ENCODE measurements at places on chromosomes 3 and 15.

GRCh38 chr3:113275929-113276750 is 64.8 kb downstream of the BOC start:
- peak; percentile 70 for DNase-seq

- no peak for DNase-seq
Observed at GRCh38 chr3:13598926-13599886, 50.3 kb downstream of the FBLN2 start.

- no peak for DNase-seq
Observed at GRCh38 chr3:24505691-24506550, 11.3 kb upstream of the THRB start.

DNA sequence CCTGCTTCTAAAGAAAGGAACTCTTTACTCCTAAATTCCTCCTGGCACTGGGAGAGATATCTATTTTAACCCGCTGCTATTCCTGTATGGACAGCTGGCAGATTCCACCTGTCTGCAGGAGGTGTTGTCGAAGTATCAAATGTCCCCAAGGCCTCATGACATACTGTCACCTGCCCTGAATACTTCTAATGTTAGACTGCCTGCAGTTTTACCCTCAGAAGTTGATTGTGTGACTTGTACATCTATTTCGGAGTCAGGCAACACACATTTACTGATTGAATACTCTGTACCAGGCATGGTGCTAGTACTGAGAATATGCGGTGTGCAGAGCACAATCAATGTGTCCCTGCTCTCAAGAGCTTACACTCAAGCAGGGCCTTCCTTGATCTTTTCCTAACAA is 38.6 kb downstream of the PDZRN3 start:
- no peak for DNase-seq

GRCh38 chr3:123584284-123584987 is 417 bp downstream of the HACD2 start:
- peak; percentile 59 for DNase-seq

DNA sequence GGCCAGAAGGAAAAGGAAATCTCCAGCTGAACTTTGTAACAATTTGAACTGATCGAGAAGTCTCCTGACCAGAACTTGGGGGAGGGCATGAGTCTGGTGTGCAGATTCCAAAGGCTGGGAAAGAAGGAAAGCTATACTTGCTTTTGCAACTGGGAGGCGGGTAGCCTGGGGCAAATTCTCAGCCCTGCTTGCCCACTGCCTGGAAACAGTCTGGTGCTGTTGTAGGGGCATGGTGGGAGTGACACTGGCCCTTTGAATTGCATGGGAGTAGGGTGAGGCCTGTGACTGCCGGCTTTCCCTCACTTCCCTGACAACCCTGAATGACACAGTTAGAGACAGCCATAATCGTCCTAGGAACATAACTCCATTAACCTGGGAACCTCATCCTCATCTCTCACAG is 114.0 kb upstream of the POU1F1 start:
- DNase-seq = no peak

- no peak for DNase-seq
Observed at GRCh38 chr3:130582457-130583153, 65.6 kb downstream of the COL6A6 start.

GRCh38 chr3:170095771-170096170 is 58.0 kb downstream of the GPR160 start:
- no peak for DNase-seq

GRCh38 chr15:22949074-22949547 is 31.1 kb downstream of the CYFIP1 start:
- DNase-seq = peak; percentile 23

DNA sequence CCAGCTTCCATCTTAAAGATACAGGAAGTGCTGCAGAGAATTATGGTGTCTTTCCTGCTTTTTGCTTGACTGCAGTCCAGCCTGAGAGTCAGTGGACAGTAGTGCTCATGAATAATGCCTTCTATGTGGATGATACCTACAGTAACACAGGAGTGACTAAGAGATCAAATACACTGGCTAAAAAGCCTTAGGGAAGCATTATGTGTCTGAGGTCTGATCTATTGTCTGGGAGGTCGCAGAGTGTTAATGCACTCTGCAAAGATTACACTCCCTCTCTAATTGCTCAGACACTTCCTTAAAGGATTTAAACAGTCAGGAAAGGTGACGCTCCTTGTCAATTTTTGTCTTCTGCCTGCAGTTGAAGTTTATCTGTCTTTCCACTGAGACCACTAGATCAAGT is 183.6 kb downstream of the MCTP2 start:
- no peak for DNase-seq

DNA sequence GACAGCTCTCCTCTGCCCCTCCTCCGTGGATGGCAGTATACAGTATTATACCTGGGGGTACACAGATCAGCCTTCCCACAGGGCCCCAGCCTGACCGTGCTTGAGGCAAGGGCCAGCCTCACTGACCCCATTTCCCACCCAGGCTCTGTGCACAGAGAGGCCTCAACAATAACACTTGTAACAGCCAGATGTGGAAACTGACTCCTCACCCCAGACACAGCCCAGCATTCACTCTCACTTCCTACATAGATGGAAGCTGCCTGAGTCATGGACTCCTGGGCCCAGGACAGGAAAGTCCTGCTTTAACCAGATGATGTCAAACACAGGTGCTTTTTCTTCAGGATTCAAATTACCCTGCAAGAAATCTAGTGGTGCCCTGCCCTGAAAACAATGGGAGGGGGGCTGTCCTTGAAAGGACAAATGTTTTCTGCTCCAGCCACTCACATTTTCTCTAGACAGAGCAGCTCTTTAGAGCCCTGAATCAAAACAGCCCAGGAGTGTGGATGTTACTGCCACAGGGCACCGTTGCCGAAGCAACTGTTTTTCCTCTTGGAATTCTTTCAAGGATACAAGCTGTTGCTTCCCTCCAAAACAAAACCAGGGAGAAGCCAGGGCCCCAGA is 16.4 kb downstream of the CCDC12 start:
- DNase-seq = no peak

DNA sequence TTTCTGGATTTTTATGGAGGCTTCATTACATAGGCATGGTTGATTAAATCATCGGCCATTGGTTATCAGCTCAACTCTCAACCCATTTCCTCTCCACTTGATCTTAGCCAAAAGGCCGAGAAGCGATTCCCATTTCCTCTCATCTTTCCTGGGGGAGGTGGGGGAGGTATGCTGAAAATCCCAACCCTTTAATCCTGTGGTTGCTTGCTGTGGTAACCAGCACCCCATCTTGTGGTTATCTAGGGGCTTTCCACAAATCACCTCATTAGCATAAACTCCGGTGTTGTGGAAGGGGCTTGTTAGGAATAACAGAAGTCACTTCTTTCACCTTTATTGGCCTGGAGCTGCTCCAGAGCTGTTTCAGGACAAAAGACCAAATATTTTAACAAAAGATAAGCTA is 20.9 kb downstream of the PDE8A start:
- DNase-seq = no peak

DNA sequence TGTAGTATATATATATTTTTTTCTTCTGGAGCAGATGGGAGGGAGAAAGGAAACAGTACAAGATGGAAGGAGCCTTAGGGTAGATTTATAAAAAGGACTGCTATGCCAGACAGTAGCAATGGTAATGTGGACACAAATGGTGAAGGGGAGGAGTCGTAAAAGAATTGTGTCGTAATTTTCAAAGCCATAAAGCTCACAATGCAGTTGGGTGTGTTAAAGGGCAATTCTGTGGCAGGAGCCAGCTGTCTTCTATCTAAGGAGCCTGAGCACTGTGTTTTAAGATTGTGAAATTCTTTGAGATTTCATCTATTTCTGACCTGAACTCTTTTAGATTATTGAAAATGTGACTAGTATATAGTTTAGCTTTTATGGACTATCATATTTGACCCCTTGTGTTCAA is 58.9 kb downstream of the CNOT10 start:
- DNase-seq = no peak

DNA sequence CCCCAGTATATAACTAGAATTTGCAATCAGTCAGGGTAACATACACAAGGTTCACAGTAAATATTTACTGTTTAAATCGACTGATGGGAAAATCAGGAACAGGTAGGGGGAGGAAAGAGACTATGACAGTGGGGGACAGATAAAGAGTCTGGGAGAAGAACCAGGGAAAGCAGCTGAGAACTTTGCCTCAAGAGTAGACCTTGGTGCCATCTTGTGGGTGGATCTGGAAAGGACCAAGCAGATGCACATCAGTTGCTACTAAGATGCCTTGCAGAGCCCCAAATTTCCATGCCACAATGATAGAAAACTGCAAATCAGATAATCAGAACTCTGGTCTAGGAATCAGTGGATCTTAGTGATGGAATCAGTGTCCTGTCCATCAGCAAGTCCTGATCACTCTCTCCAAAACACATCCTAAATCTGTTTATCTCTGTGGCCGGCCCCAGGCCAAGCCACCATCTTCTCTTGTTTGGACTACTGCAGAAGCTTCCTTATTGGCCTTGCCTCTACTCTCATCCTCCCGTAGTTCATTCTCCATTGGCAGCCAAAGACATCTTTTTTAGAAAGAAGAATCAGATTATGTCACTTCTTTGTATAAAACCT is 62.7 kb downstream of the PDE8A start:
- DNase-seq = peak; percentile 92

GRCh38 chr3:184889312-184889904 is 77.4 kb downstream of the VPS8 start:
- no peak for DNase-seq

DNA sequence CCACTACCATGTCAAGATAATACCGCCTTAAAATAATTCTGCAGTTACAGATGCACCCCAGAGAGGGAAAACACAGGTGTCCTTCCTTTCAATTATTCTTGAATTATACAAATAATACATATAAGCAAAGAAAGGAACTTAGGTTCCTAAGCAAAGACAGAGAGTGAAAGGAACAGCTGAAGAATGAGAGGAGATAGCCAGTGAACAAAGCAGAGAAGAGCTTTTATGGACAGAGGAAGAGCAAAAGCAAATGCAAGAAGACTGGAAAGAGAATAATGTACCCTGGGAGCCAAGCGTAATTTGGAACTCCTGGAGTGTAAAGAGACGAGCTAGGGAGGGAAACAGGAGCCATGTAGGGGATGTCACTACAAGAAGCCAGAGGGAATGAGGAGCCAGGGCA is 21.7 kb downstream of the GPR176 start:
- no peak for DNase-seq

DNA sequence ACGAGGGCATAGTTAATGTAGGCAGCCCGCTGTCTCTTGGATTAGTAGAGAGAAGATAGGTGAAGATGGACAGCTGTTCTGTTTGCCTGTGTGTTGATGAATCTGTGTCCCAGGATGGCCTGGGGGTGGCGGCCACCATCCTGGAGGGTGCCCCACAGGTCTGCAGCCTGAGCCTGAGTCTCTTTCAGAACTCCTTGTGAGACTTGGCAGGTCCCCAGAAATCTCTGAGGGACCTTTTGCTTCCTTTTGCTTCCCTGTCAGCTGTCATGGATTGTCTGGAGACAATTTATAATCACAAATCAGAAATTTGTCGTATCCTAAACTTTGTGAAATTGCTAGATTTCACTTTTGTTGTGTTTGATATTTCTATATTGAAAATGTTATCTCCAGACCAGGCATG is 17.4 kb downstream of the FAN1 start:
- no peak for DNase-seq

- DNase-seq = no peak
Observed at GRCh38 chr3:101189796-101190195, 130.6 kb downstream of the IMPG2 start.

GRCh38 chr3:156816091-156816793 is 9.9 kb upstream of the LEKR1 start:
- peak; percentile 11 for DNase-seq

GRCh38 chr3:23964537-23965235 is 19.6 kb downstream of the NR1D2 start:
- no peak for DNase-seq

Data from Ammon's horn (tissue), 1 donor.